ENCODE measurements at places on chromosomes 2 and 18.

DNA sequence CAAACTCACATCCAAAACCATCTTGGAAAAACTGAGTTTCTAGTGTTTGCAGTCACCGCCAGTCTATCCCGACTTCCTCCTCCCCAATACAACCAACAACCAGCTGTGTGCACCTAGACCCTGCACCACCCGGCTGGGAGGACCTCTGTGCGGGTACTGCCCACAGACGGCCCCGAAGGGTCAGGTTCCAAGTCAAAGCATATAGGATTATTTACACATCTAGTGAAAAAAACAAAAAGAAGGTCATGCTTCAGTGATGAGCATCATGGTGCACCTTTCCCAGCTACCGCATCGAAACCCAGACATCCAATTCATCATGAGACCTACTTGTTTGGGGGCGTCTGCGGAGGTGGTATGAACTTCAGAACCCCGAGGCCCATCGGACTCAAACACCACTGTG is 124.8 kb downstream of the ZNF516 start:
- no peak for DNase-seq

DNA sequence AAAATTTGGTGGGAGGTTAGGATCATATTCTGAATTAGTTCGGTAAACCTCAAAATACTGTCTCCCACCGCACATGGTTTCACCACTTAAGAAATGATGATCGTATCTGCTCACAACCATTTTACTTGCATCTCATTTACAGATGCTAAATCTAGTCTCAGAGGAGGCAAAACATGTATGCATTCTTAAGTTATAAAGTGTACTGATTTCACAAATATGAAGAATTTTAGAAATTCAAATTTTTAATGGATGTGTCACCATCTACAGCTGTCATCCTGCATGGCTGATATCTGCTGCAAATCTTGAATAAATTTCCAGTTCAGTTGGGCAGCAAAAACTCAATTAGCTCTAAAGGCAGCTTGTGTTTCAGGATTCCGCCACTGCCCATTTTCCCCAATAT is 243.3 kb upstream of the KCNJ3 start:
- DNase-seq = no peak

GRCh38 chr2:239255628-239256349 is 145.0 kb downstream of the HDAC4 start:
- DNase-seq = no peak

GRCh38 chr18:5582076-5582475 is 38.3 kb upstream of the EPB41L3 start:
- peak; percentile 44 for DNase-seq

GRCh38 chr2:238706163-238706562 is 141.7 kb upstream of the TWIST2 start:
- no peak for DNase-seq

DNA sequence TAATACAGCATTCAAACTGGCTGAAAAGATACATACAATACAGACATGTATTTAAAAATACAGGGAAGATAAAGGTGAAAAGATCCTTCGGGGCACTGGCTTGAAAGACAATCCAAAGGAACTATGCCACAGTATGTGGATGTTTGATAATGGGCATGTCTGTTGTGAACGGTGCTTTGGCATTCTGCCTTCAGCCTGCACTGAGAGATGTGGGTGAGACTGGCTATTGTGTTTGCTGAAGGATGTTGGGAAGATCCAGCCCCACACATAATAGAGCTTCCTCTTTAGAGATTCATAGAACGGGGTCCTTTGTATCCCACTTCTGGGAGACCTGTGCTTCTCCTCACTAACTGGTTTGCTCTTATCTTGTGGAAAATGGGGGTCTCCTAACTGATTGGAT is 65.1 kb upstream of the CXCR4 start:
- no peak for DNase-seq

- DNase-seq = peak; percentile 1
Measured at GRCh38 chr2:83817511-83817910, 641.6 kb downstream of the SUCLG1 start.

DNA sequence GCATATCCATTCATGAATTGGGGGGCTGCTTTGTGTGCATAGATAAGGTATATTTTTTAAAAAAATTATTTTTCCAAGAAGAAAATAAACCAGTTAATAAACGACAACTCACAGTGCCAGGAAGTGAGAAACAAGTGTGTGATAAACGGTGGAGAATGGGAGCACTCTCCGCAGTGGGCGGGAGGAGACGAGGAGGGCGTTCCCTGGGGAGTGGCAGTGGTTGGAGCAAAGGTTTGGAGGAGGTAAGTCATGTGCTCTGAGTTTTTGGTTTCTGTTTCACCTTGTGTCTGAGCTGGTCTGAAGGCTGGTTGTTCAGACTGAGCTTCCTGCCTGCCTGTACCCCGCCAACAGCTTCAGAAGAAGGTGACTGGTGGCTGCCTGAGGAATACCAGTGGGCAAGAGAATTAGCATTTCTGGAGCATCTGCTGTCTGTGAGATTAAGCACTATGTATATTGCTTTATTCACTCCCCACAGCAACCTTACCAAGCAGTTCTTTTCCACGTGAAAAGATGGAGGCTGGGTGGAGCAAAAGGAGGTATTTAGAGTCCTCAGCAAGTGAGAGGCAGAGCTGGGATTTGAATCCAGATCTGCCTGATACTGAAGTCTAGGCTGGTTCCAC is 27.0 kb upstream of the CASP8 start:
- no peak for DNase-seq

GRCh38 chr18:48215876-48216638 is 193.1 kb downstream of the ZBTB7C start:
- no peak for DNase-seq

Measured in eye (tissue), 1 donor.